ENCODE measurements at places on chromosomes 12 and 14.
A peak's percentile ranks its signal among the peaks of the same experiment; 100 is the strongest.

- DNase-seq: no peak
Measured at GRCh38 chr12:93221841-93222240, 155.9 kb upstream of the NUDT4 start.

DNA sequence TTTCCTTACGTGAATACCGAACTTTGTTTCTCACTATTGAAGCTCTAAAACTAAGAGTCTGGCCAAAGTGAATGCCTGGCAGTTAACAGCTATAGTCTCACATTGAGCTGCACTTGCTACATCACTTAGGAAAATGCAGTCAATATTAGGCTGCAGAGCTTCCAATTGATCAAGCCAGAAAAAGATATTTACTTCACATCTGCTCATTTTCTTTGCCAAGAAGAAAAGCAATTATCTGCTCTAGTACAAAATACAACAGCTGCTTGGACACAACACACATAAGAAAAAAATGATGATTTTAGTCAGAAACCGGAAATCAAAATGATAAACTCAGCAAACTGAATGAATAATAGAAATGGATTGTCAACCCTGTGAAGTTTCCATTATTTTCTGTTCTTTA, 45.4 kb downstream of the TMTC1 start:
- DNase-seq: no peak

GRCh38 chr14:72525087-72525915, 368.6 kb downstream of the DPF3 start:
- no peak for DNase-seq

DNA sequence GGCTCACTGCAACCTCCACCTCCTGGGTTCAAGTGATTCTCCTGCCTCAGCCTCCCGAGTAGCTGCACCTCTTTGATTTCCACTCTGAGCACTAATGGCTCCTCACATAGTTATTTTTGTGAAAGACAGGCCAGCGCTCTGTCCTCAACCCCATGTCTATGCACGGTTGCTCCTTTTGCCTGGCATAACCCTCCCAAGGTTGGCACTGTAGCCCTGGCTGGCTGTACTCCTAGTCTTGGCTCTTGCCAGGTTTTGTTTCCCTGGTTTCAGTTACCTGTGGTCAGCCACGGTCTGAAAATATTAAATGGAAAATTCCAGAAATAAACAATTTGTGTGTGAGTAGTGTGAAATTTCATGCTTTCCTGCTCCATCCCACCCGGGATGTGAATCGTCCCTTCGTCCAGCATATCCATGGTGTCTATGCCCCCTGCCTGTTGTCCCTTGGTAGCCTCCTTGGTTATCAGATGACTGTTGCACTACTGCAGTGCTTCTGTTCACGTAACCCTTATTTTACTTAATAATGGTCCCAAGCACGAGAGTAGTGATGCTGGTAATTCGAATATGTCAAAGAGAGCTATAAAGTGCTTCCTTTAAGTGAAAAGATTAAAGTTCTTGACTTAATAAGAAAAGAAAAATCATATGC, 12.3 kb upstream of the DCD start:
- no peak for DNase-seq

DNA sequence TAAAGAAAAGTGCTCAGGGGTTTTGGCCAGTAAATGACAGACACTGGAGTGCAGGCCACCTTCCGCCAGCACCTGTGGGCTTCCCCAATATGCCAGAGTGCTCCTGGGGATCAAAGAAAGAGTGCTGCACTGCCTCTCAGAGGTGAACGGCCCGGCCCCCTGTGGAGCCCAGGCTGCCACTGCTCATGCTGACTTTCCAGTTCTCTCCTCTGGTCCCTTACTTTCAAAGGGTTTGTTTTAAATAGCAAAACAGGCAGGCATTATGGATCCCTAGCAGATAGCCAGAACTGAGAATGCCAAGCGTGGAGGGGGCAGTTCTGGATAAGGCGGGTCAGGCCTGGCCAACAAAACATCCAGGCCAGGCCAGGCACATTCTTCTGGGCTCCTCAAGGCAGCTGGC, 59.6 kb downstream of the MDM2 start:
- DNase-seq: no peak

DNA sequence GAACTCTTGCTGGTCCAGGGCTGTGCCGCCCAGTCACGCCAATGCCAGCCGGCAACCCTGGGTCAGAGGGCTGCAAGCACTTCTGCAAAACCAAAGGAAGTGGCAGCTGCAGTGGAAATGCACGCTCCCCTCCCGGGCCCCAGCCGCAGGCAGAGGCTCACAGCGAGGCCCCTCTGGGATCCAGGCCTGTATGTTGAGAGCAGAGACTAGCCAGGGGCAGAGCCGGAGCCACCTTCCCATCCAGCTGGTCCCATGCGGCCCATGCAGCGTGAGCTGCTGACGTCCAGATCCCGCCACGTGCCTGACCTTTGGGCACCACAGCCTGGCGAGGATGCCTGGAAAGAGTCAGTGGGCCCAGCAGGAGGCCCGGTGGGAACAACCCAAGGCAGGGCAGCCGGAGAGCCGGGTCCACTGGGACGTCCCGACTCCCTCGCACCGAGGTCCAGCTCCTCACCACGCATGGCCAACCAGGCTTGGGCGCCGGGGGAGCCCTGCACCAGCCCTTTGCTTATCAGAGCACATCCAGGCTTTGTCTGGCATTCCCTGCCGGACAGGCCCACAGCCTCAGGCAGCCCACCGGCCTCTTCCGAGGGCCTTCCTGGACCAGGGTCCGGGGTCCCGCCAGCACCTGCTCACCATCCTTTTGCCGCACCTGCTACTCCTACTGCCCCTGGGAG, 4.3 kb downstream of the GPR132 start:
- DNase-seq: peak; percentile 67

Measured in activated CD4-positive, alpha-beta T cell treated with anti-CD3 and anti-CD28 coated beads, Interleukin-2, Interleukin-6, amounts not matched to agents 100 ng/mL and 50 ng/mL, durations not matched to agents 16 hours and 8 hours (primary cell).